ENCODE measurements at places on chromosomes 5 and 9.

DNA sequence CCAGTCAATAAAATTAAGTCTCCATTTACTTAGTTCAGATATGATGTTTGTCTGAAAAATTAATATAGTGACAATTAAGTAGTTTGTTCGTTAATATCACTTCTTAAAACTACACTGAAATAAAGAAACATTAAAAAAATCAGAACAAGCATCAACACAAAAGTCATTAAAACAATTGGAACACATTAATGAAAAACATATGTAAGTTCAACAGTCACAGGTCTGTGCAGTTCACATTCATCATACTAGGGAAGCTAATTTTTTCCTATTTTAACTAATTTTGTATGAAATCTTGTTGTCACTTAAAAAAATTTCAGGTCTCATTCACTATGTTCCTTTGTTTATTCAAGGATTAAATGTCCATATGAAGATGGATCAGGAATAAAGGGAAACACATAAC lies 22.5 kb downstream of the POC5 start:
- DNase-seq = no peak

DNA sequence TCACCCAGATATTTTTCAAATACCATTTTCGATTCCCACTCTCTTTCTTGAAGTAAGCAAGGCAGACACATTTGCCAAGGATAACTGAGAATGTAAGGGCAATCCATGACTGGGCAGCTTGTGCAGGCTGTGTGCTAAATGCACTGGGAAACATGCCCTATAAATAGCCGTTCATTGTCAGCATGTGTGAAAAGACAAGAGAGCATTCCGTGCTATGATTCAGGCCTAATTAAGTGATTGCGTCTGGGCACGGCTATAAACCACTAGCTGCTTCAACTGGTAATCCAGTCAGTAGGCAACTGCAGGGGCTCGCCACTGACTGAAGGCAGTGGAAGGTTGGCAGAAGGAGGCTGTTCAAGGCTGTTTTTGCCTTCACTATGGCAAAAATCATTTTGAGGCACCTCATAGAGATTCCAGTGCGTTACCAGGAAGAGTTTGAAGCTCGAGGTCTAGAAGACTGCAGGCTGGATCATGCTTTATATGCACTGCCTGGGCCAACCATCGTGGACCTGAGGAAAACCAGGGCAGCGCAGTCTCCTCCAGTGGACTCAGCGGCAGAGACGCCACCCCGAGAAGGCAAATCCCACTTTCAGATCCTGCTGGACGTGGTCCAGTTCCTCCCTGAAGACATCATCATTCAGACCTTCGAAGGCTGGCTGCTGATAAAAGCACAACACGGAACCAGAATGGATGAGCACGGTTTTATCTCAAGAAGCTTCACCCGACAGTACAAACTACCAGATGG lies at the start of gene HSPB3:
HSPB3 (plus strand) TSS at position 287 of the 745 bp plus-strand sequence; CDS start at position 378, 91 bp downstream.
- DNase-seq = peak; percentile 76

DNA sequence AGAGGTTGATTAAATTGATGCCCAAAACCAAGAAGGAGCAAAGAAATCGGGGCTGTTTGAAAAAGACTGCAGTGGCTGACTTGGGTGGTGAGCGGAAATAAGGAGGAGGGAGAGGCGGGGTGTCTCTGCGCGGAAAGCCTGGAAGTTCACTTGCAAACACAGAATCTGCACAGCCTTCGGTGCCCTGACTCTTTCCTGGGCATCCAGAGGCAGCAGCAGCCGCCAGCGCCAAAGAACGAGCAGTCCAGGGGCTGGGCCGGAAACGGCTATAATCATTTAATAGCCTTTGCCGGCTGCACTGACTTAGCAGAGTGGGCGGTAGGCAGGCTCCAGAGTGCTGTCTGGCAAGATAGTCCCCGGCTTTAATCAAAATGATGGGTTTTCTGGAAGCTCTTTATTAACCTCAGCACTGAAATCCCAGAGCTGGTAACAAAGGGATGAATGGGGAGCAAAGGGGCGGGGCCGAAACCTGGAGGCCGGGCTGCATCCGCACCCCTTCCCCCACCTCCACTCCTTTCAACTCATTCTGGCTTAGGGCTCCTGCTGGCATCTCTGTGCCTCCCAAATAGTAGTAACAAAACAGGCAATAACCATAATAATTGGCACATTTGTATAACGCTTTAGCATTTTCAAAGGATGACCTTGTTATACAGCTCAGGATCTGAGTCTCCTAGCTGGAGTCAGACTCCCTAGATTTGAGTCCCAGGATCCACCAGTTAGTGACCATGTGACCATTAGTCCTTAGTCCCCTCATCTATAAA lies 35.7 kb downstream of the PCDHAC2 start:
- peak; percentile 10 for DNase-seq

GRCh38 chr5:15946026-15946425 lies 233.6 kb downstream of the MARCHF11 start:
- no peak for DNase-seq

DNA sequence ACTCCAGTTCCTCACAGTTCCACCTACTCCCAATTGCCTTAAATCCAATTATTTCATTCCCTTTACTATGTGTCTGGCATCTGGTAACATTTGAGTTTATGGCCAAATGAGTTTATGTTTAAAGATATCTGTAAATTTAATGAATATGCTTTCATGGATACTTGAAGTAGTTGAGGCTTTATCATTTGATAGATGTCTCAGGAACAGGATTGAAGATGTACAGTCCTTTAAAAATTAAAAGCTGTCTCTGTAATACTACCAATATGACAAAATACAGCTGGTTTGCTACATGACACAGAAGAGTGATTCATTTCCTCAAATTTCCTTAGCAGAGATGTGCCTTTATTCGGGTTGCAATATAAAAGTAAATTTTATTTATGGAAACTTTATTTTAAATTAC lies 2326.0 kb upstream of the ACO1 start:
- no peak for DNase-seq

GRCh38 chr5:177431317-177432142 lies 5.1 kb downstream of the GRK6 start:
- DNase-seq = no peak

- DNase-seq = no peak
Measured at GRCh38 chr9:116653348-116654058, 33.6 kb upstream of the TRIM32 start.

GRCh38 chr9:99743455-99743854 lies 78.2 kb upstream of the NR4A3 start:
- DNase-seq = no peak

DNA sequence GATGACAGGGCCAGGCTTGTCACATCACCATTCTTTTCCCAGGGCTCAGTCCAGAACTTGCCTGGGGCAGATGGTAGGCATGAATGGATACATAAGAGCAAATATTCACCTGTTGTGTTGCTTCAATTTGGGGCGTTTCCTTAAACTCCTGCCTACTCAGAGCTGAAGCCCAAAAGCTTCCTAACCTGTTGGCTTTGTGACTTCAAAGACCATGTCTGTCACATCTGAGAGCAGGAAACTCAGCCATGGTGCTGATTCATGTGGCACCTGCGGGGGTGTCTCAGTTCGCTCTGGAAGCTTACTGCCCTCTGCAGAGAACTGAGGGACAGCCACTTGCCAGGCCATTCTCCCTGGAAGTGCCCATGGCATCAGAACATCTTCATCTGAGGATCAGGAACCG lies 246.6 kb downstream of the HSPA4 start:
- no peak for DNase-seq

DNA sequence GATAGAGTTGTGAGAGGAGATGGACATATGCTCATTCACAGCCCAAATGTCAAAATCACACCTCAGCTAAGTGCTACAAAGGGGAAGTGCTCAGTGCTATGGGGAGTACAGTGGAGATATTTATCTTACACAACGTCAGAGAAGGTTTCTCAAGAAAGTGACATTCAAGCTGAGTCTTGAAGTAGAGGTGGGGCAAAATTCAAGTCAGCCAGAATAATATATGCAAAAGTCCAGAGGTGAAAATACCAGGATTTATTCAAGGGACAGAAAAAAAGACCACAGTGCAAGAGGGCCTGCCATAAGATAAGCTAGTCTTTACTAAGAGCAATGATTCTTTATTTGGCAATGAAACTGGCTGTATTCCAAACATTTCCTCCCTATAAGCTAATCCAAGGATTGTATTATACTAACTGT lies 327.8 kb upstream of the PIK3R1 start:
- no peak for DNase-seq

- DNase-seq = no peak
Measured at GRCh38 chr9:120104771-120105170, 475.2 kb downstream of the CDK5RAP2 start.

GRCh38 chr5:54146916-54147315 lies 163.5 kb downstream of the ARL15 start:
- no peak for DNase-seq

GRCh38 chr5:158303275-158303674 lies 444.3 kb upstream of the CLINT1 start:
- DNase-seq = no peak

GRCh38 chr5:12934722-12935121 lies 1009.8 kb downstream of the DNAH5 start:
- no peak for DNase-seq

DNA sequence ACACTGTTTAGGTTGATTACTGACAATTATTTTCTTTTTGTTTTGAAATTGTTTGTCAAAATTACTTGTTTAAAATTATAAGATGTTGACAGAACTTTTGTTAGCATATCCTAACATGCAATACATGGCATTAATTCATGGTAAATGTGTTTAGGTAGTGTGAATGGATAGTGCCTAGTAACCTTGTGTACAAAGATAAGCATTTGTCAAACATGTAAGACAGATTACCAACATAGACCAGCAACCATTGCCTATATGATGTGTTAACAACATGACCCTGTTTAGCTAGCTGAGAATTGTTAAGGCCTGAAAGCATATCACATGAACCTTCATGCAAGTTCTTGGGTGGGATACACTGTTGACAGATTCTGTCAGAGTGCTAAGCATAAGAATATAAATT lies 13.4 kb downstream of the MAN2A1 start:
- DNase-seq = no peak

DNA sequence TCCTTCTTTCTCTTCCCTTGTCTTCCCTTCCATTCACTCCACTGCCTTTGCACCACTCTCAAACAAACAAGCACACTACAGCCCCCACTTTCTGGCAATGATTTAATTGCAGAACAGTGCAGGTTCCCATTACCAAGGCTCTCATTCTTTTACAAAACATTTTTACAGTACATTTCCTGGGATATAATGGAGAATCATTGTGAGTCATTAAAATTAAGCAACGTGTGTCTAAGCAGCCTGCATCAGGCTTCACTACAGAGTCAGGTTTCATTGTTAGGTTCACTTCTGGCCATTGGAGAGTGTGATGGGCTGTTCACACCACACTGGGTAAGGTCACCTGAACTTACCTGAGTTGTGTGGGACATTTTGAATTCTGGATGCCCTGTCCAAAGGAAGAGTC lies 303.5 kb downstream of the TRIM32 start:
- no peak for DNase-seq

DNA sequence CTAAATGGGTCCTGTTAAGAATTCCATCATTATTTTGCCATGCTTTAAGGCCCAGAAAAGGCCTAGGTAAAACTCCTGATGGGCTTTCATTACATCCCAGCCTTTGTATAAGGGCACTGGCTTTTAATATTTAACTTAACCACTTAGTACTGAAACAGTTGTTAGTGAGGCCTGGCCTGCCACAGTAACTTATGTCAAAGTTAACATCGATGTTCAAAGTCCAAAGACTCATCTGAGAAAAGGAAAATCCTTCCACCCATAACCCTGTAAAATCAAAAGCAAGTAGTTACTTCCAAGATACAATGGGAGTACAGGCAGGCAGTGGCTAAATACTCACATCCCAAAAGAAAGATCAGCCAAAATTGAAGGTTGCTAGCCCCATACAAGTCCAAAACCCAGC lies 15.0 kb upstream of the UGT3A1 start:
- DNase-seq = no peak

- no peak for DNase-seq
Measured at GRCh38 chr9:137484551-137485315, 25.6 kb upstream of the NSMF start.

GRCh38 chr9:94159069-94159939 lies 75.0 kb downstream of the PTPDC1 start:
- no peak for DNase-seq

- DNase-seq = no peak
Measured at GRCh38 chr5:170836226-170836625, 25.6 kb upstream of the RANBP17 start.

- DNase-seq = no peak
Measured at GRCh38 chr5:95184924-95185323, 100.0 kb downstream of the MCTP1 start.

- no peak for DNase-seq
Measured at GRCh38 chr5:56270058-56270457, 36.9 kb upstream of the ANKRD55 start.

DNA sequence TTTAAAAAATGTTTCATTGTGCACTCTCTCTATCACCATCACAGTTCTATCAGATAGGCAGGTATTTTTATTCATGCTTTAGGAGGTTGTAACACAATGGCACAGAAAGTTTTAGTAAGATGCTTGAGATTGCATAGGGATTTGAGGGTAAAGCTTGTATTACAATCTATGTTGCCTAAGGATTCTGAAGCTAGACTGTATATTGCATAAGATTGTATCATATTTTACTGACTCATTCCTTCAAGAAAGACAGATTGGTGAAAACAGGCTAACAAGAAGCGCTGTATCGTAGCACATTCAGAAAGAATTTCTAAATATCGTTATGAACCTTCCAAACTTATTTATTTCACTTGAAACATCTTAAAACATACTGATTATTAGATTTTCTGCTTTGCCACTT lies 577.7 kb downstream of the EBF1 start:
- DNase-seq = no peak

DNA sequence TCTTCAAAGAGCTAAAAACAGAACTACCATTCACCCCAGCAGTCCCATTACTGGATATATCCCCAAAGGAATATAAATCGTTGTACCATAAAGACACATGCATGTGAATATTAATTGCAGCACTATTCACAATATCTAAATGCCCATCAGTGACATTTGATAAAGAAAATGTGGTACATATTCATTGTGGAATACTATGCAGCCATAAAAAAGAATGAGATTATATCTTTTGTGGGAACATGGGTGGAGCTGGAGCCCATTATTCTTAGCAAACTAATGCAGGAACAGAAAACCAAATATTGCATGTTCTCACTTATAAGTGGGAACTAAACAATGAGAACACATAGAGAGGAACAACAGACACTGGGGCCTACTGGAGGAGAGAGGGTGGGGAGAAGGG lies 38.7 kb downstream of the FCHO2 start:
- DNase-seq = no peak

- DNase-seq = no peak
Measured at GRCh38 chr9:90044710-90045151, 439.9 kb downstream of the GADD45G start.

DNA sequence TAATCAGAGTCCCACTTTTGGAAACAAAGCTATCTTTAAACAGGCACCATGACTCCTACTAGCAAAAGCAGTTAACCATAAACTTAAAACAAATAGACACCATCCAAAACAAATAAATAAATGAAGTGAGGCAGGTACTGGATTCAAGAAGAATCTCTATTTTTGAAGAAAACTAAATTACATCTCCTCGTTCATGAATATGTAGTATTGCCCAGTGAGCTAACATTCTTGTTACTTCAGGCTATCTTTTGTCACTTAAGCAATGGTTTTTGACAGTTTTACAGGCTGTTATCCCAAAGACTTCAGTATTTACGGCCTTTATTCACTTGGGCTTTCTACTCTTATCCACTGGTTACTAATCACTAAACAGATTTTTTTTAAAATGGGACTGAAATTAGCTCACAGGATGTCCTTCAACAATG lies 242.5 kb downstream of the MLLT3 start:
- DNase-seq = no peak
